Heart right ventricle (tissue), 16 donors: ENCODE measurements at places on chromosomes 11 and 22.

DNA sequence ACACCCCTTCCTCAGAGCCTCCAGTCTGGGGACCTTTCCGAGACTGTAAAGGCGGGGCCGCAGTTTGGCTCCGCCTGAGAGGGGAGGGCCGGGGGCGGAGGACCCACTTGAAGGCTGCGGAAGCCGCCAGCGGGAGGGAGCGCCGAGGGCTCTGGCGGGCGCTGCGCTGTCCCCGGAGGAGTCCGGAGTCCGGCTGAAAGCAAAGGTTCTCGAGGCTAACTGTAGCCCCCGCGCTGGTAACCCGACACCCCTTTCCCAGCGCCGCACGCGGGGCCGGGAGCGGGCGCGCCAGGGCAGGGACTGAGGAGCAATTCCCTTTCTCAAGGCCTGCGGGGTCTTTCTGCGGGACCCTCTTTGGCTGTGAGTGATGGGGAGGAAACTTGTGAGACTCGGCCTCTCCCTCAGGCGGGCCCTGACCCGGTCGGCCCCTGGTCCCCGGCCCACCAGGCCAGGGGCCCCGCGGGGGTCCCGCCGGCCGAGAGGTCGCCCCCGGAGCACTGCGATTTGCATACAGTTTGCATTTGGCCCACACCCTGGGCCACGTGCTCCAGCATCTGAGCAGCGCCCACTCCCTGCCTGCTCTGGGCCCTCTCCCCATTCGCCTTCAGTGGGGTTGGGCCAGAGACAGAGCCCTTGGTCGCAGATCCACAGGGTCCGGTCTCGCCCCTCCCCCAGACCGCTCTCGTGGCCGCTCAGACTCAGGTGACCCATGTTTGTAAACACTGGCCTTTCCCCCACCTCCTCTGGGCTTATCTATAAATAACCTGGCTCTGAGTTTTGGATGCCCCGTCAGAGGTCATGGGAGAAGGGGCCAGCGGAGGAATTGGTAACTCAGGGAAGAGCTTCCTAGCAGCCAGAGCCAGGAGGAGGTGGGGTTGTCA lies 519 bp upstream of the ART5 start:
- peak; percentile 84 for DNase-seq

- DNase-seq: no peak
Measured at GRCh38 chr11:31995525-31996094, 95.3 kb upstream of the RCN1 start.

GRCh38 chr22:39845529-39845928 lies 48.0 kb downstream of the ENTHD1 start:
- DNase-seq: no peak

DNA sequence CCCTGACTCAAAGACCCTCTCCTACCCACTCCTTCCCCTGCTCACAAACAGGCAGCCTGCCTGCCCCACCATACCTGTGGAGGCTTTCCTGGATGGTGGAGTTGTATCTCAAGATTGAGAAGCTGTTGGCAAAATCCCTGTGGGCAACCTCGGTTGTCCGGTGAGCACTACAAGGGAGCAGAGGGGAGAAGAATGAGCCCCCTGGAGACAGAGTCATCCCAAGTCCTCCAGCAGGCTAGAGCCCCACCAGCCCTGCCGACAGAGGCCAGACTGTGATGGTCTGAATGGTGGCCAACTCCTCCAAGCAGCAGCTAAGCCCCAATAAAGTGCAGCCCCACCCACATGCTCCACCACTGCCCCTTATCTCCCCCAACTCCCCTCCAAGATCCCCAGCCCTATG lies 17.5 kb downstream of the TMPRSS13 start:
- DNase-seq: no peak

- no peak for DNase-seq
Measured at GRCh38 chr11:3111919-3112690, 53.0 kb downstream of the OSBPL5 start.

DNA sequence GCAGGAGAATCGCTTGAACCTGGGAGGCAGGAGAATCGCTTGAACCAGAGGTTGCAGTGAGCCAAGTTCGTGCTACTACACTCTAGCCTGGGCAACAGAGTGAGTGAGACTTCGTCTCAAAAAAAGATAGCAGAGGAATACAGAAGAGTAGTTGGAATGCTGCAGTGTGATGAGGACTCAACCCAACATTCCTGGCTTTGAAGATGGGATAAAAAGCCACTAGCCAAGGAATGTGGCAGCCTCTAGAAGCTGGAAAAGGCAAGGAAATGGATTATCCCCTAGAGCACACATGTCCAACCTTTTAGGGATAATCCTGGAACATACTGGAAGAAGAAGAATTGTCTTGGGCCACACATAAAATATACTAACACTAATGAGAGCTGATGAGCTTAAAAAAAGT lies 13.9 kb downstream of the SLC25A17 start:
- DNase-seq: no peak

DNA sequence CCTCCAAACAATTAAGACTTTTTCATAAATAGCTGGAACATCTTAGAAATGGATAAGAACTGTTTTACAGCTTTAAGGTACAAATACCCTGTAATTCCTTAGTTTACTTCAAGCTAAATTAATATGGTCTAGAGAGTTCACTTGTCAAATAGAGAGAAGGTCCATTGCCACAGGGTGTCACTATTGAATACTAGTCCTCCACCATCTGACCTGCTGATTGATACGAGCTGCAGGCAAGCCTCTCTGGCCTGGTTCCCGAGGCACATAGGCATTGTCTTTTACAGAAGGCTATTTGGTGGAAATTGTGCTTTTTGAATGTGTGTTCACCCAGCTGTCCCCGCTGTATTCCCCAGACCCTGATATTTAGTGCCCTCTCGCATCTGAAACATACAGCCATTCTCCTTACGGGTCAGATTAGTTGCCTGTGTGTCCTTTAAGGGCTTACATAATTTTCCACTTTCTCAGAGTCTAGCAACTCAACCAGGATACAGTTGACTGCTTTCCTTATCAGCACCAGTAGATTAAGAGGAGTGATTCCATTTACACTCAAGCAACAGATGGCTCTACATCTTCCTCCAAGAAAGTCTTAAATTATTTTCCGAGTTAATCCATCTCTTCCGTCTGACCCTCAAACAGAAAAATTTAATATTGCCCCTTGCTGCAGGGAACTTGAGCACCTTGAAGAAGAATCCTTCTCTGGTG lies 788.8 kb upstream of the FAT3 start:
- DNase-seq: no peak

GRCh38 chr22:44293876-44294275 lies 18.9 kb downstream of the SHISAL1 start:
- no peak for DNase-seq

DNA sequence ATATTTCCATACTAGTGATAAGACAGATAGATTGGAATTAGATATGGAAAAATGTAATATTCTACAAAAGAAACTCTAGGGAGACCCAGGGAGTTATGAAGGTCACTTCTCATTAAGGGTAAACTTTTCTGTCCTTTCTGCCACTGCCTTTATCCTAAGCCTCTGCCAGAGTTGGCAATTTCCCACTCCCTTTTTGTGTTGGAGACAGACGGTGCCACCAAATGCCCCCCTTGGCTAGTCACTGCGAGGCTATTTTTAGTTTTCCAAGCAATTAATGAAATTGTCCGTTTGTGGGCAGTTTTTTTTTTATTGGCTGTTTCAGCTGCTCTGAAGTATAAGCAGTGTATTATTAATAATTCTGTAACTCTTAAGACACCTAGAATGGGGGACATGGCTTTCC lies 67.6 kb upstream of the TENM4 start:
- no peak for DNase-seq

DNA sequence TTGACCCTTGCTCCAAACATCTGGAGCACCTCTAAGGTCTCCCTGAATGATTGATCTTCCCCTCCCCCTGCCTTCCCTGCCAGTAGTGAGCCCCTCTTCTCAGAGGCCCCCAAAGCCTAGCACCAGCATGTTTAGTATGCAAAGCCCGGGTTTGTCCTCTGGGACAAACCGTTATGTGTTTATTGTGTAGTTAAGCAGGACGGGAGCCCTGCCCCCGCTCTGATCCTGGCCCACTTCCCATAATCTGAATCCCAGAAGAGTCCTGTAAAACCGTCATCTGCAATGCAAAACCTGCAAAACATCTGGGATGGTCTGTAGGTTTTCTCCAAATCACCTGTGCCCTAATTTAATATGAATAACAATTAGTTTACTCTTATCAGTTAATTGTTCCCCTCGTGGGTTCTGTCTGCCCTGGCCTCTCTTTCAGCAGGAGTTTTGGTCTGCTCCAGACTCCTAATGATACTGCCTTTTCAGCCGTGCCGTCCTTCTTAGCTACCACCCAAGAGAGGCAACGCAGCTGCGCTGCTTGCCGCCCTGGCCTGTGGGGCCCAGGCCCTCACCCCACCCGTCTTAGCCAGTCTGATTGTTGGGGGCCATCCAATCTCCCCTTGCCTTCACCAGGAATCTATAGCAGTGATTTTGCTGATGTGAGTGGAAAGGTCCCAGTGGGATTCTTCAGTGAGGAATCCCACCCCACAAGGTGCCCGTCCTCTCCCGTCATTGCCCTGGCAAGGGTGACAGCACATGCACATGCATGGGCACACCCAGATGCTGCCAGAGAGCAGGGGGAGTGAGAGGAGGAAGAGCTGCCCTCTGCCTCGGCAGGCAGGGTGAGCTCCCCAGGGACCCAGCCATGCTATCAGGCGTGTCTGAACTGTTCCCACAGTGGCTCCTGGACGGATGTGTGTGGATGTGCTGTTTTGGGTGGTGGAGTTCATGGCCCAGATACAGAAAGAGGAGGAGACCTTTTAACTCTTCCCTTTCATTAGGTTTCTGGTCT lies 3.0 kb upstream of the B3GAT1 start:
- DNase-seq: no peak

DNA sequence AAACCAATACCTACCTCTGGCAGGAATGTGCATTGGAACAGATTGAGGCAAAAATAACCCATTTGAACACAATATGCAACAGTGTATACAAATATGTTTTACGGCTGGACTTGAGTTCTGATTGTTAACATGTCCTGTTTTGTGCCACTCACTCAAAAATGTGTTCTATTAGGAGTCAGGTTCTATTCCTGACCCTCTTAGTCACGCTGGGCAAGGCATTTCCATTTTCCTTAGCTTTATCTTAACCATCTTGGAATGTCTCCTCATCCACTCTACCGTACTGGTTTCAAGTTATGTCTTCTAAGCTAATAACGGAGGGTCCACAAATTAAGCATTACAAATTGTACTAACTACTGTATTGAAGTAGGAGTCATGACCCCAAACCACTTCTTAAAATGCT lies 78.6 kb downstream of the MAML2 start:
- no peak for DNase-seq

DNA sequence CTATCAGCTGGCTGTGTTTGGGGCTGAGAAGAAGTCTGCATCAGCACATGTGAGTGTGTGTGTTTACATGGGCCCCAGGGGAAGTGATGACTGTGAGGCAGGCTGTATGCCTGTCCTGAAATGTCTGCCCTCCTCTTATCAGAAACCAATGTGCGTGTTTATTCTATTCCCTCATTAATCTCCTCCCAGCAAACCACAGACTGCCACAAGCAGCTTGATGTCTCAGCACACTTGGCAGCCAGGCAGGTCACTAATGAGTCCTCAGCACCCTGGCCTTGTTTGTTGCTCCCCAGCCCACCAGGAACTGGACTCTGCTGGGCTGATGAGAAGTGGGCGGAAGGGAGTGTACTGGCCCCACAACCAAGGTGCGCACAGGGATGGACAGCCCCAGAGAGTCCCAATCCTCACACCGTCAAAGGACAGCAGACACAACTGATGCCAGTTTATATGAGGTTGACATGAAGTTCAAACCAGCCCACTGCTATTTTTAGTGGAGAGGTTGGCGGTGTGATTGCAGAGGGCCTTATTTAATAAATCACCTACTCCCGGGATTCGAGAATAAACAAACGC lies 225.8 kb downstream of the ETS1 start:
- DNase-seq: no peak

- no peak for DNase-seq
Measured at GRCh38 chr11:131491503-131491902, 121.1 kb downstream of the NTM start.

GRCh38 chr11:68859123-68859522 lies 17.4 kb upstream of the CPT1A start:
- no peak for DNase-seq

DNA sequence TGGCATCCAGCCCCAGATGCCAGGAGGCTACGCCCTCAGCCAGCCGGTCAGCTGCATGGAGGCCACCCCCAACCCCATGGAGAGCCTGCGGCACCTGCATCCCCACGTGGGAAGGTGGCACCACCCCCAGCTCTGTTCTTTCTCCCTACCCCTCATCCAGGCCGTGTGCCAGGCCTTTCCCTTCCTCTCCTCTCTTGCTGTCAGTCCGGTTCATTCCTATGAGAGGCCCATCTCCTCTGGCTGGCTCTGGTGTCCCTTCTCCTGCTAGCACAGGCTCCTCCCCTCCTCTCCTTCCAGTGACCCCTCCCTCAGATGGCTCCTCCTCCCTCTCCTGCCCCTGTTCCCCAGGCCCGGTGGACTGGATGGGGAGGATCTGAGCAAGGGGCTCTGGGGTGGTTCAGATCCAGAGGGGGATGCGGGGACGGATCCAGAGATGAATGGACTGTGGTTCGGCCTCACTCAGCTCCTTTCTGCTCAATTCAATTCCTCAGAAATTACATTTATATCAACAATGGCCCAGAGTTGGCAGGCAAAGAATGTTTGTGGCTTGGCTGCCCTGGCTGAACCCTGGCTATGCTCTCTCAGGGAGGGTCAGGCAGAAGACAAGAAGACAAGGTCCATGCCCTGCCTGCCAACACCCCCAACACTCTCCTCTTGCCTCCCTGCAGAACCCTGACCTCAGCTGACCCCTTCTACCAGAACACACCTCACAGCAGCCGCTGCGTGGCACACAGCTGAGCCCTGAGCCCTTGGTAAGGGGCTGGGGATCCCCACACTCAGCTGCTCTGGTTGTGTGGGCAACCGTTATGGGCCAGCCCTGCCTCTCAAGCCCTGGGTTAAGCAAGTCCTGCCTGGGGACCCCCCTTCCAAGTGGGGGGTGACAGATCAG lies 18.5 kb upstream of the LRRC10B start:
- peak; percentile 46 for DNase-seq

- DNase-seq: no peak
Measured at GRCh38 chr11:119472856-119473222, 49.9 kb upstream of the THY1 start.

- no peak for DNase-seq
Measured at GRCh38 chr11:33645686-33646085, 54.9 kb downstream of the C11orf91 start.

DNA sequence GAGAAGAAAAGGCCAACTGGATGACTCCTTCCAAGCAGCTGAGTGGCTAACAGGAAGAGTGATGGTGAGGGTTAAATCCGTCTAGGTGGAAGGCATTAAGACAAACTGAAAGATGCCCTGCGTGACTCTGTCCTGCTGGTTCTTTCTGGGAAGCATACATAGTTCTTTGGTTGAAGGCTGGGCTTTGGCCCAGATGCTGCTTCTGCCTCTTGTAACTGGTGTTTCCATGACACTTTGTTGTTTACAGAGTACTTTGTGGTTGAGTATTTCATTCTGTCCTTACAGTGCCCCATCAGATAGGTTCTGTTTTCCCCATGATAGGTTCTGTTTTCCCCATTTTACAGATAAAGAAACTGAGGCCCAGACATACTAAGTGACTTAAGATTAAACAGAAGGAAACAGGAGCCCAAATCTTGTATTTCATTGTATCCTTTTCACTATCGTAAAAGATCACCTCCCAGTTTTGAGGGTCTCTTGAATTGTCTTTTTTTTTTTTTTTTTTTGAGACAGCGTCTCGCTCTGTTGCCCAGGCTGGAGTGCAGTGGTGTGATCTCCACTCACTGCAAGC lies 124.3 kb upstream of the RASSF10 start:
- DNase-seq: no peak

GRCh38 chr11:17887779-17888178 lies 125.1 kb downstream of the SERGEF start:
- DNase-seq: no peak

GRCh38 chr11:2797741-2798361 lies 87.7 kb downstream of the CDKN1C start:
- DNase-seq: peak; percentile 8
